Stimulated activated CD8-positive, alpha-beta memory T cell treated with anti-CD3 and anti-CD28 coated beads, Interleukin-4, amount 100 ng/mL, for 1 hour (primary cell): ENCODE measurements at places on chromosomes 16 and 17.

DNA sequence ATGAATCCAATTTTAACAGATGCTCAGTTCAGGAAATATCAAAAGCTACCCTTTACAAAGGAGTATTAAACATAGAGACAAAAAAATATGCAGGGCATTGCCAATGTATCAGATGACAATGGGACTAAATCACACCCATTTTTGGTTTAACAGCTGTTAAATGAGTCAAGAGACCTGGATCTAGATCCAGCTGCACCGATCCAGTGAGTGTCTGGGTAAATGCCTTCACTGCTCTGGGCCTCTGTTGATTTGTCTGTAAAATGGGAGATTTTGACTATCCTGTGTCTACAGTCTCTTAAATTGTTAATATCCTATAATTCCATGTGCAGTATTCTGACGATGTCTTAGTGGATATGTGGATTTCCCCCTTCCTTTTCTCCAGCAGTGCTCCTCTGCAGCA lies 16.4 kb downstream of the KRT23 start:
- no peak for DNase-seq

- DNase-seq = no peak
Measured at GRCh38 chr17:80561541-80562114, 17.0 kb downstream of the RPTOR start.

GRCh38 chr17:75039238-75039637 lies 7.5 kb downstream of the ATP5PD start:
- DNase-seq = no peak

DNA sequence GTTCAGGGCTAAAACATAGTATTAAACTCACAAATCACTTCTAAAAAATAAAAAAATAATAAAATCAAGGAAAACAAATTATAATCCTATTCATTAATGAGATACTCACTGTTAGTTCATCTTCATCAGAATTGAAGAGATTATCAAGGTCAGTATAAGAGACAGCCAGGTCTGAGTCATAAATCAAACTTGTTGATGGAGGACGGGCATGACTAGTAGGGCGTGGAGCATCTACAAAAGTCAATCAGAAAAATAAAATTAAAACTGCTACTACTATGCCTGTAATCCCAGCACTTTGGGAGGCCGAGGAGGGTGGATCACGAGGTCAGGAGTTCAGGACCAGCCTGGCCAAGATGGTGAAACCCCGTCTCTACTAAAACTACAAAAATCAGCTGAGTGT lies 59.1 kb upstream of the INTS2 start:
- no peak for DNase-seq

DNA sequence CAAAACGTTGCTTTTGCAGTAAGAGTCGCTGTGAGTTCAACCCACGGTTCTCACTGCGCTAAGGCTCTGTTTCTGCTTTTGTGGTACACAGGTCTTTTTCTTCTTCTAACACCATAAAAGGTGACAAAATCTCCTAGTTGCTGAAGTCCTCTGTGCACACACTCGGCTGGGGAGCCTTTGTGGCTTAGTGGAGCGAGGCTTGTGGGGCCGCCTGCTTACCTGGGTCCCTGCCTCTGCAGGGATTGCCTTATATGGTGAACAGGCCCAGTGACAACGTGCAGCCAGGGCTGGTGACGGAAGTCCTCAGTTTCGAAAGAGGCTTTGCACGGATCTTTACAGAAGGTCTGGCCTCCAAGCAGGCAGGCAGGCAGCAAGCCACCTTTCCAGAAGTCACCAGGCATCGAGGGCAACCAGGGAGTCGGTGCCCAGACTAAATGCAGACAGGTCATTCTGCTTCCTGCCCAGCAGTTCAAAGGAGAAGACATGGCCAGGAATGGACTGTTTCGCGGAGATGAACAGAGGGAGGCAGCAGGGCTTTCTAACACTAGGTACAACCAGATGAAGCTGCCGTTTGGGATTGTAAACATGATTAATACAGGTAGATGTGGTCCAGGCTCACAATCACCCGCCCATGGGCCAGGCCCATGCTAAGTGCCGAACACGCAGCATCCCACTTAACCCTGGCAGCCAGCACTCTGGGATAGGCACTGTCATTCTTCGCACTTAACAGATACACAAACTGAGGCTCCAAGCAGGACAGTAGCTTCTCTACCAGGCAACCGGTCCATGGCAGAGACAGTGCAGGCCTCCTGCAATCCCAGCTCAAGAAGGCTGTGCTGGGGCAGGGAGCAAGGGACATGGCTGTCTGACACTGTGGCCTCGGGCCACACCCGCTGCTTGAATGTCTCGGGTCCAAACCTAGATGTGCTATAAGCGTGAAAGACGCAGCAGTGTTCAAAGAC lies 10.7 kb upstream of the MEAK7 start:
- peak; percentile 38 for DNase-seq

DNA sequence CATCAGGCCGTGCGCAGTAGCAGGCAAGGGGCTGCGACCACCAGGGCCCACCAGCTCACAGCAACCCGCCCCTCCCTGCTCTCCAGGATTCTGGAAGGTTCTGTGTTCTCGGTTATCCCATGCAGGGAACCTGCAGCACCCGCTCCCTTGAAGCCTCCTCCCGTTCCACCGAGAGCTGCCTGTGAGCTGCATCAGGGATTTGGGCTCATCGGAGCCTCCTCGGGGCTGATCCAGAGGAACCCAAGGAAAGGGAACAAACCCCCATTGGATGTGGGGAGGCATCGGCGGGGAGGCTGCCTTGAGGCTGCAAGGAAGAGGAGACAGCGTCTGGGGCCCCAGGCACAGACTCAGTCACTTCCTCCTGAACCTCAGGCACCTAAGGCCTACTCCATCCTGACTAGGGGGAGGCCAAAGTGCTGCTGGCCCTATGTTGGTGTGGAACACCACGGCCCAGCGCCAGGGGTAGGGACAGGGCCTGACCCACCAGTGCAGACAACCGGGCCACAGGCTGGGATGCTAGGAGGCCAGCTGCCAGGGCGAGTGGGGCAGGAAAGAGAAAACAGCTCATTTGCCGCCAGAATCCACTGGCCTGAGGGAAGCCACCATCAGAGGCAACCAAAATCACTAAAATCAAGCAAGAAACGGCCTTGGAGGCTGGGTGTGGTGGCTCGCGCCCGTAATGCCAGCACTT lies 14.4 kb upstream of the LGALS3BP start:
- DNase-seq = no peak

DNA sequence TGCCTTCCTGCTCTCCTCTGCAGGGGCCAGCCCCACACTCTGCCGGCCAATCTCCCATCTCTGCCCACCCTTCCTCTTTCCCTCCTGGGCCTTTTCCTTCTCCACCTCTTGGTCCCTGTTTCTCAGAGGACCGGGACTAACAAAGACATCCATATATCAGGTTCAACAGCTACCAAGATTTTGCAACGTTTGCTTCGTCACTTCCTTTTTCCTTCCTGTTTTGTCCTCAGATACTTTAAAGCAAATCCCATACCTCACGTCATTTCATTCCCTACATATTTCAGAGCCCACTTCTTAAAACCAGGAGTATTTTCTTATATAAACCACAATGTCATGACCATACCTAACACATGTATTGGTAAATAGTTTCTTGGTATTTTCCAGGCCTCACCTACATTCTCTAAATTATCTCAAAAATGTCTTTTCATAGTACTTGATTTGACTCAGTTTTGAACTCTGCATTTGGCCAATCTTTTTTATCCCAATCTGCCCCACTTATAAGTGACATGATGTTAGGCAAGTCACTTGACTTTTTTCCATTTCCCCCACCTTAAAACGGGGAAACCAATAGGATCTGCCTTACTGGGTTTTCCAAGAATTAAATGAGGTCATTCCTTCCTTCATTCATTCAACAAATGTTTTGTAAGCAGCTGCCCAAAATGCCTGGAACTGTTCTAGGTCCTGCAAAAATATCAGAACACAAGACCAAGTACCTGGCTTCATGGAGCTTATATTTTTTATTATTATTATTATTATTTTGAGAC lies 7.2 kb upstream of the USP10 start:
- DNase-seq = no peak

GRCh38 chr16:57821149-57821971 lies 19.1 kb upstream of the KIFC3 start:
- DNase-seq = no peak

DNA sequence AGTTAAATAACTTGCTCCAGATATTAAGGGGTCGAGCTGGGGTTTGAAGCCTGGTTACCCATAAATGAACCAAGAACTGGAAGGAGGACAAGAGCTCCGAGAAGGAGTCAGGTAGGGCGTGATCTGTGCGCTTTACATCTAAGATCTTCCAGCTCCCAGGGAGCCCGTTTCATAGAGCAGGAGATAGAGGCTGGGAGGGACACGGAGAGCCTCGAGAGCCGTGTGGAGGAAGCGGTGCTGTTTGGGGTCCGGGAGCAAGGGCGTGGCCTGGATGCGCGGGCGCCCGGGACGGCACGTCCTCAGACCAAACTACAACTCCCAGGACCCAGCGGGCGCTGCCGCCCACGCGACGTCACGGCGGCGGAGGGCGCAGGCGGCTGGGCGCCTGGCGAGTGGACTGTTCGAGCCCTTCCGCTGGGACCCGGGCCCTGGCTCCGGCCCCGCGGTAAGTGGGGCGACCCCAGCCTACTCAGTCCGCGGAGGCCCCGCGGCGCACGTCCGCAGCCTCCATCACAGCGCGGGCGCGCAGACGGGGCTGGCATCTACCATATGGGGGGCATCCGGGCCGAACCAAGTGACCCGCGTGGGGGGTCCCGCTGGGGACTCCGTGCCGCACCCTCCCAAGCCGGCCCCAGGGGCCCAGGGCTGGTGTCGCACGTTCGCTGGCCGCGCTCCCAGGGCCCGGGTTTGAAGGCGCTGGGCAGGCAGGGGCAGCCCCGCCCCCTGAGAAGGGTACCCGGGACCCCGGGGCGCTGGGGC lies at the start of gene BCKDK:
Gene BCKDK, plus strand, starts transcription at position 352 of the 759 bp plus-strand sequence. CDS start 838 bp downstream, outside the sequence.
- DNase-seq = peak; percentile 29

GRCh38 chr16:49472598-49472997 lies 99.0 kb downstream of the C16orf78 start:
- no peak for DNase-seq

GRCh38 chr17:38886643-38887010 lies 16.8 kb downstream of the LASP1 start:
- no peak for DNase-seq

GRCh38 chr17:77618731-77619130 lies 339.8 kb upstream of the TNRC6C start:
- no peak for DNase-seq

DNA sequence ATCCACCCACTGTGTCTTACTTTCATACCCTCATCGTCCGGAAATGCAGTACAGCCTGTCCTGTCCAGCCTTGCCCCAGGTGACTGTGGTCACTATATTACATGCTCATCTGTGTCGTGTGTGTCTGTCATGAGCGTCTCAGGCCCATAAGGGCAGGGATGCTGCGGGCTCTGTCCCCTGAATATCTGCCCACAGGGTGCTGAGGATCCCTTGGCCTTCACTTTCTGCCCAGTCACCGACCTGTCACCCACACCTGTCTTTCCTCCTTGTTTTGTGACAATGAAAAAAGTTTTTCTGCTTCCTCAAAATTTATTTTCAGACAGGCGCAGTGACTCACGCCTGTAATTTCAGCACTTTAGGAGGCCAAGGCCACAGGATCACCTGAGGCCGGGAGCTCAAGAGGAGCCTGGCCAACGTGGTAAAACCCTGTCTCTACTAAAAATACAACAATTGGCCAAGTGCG lies 1.4 kb upstream of the CTRB1 start:
- DNase-seq = no peak

DNA sequence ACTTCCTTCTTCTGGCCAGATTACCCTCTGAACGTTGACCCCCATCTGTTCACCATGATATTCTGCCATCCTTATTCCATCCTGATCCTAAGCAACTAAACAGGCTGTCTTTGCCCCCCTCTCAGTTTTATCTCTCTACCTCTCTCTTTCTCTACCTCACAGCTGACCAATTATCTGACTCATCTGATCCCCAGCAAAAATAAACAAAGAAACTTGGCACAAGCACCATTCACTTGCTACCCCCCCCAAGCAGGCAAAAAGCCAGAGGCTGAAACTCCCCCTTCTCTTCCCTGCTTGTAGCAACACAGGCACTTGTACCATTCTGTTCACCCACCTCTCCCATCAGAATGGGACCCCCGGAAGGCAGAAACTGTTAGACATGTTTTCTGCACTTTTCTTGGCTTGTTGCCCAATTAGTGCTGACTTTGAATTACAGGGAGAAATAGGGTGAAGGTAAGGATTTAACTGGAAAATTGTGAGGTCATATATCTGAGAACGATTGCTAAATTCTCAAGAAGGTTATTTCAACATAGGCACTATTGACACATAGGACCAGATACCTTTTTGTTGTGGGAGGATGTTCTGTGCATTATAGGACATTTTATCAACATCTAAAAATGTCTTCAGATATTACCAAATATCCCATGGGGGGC lies 163.2 kb downstream of the TOX3 start:
- DNase-seq = no peak
